ENCODE measurements at places on chromosomes 1 and 21.

DNA sequence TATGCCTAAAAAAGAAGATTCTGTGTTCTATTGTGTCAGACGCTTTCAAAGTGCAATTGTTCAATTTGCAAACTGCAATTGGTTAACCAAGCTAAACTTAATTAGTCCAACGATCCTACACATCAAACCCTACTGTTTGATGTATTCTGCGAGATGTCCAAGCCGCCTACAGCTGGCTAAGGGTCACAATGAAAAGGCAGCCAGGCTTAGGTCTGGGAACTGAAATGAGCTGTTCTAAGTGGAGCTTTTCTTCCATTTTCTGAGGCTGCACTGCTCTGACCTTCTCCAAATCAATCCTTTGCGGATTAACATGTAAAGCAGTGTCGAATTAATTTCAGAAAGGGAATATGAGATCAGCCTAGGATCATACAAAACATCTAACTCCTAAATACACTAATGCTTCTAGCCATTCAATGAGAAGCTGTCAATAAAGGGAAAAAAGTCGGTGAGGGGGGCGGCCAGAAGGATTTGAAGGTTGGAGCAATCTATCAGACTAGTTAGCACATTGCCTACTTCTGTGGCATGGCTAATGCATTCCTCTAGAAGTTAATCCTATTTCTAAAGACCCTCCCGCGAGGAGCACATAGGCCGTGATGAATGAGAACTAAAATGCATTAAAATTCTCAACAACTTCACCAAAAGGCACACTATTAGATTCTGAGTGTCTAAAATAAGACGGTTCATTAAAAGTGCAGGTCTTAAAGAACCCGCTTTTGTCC is 119.0 kb downstream of the SIM2 start:
- DNase-seq = no peak

GRCh38 chr1:46533179-46533864 is 18.1 kb downstream of the KNCN start:
- DNase-seq = peak; percentile 58

DNA sequence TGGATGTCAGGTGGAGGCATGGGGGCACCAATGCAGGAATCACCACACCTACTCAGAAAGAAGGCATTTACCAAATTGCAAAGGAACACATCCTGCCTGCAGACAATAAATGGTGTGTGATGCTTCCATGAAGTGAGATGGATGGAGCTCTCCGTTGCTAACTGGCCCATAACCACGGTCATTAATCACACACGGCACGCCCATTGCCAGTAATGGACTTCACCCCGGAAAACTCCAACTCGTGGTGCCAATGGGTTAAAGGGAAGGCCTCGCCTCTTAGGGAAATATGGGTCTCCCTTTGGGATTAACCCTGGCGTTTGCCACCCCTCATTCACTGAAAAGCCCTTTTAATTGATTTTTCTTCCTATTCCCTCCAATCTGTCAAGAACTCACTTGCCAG is 443.1 kb upstream of the DAB1 start:
- DNase-seq = no peak

DNA sequence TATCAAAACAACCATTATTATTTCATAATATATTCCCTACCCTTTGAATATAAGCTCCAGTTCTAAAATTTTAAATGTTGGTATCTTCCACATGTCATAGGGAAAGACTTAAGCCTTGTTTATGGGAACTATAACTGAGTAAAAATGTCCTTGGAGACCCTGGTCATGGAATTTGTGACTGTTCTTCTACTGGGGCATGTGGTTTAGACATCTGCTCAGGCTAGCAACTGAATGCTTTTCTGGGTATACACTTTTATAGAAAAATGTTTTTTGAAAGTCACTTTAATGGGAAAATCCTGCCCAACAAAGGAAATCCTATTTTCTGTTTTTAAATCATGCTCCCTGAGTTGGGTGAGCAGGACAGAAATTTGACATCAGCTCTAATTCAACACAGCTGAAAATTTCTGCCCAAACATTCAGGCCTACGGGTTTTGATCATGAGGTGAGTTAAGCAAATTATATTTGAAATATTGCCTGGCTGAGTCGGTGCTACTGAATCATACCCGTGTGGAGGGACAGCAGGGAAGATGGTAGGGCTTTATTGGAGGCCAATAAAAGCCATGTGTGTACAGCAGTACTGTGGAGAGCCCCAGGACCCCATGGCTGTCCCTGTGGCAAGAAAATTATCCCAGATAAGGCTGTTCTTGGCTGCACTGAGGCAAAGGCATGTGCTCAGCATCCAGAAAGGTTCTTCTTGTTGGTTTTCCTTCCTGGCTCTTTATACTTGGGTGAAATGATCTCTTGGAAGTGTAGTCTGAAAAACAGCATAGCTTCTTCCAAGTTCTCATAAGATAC is 391.8 kb downstream of the DISC1 start:
- DNase-seq = no peak

- no peak for DNase-seq
These were observed 167.9 kb downstream of the VPS13D start for GRCh38 chr1:12397462-12398450.

GRCh38 chr1:246152986-246153431 is 354.1 kb downstream of the SMYD3 start:
- DNase-seq = no peak

Data from stimulated activated CD8-positive, alpha-beta memory T cell treated with anti-CD3 and anti-CD28 coated beads, Interleukin-7, amount 100 ng/mL, for 4 hours (primary cell).